ENCODE measurements at places on chromosomes 5 and 9. TPM values are rescaled to one million over a fixed set of nuclear protein-coding genes. Genes with fewer than 3 reads are reported as not detected.

DNA sequence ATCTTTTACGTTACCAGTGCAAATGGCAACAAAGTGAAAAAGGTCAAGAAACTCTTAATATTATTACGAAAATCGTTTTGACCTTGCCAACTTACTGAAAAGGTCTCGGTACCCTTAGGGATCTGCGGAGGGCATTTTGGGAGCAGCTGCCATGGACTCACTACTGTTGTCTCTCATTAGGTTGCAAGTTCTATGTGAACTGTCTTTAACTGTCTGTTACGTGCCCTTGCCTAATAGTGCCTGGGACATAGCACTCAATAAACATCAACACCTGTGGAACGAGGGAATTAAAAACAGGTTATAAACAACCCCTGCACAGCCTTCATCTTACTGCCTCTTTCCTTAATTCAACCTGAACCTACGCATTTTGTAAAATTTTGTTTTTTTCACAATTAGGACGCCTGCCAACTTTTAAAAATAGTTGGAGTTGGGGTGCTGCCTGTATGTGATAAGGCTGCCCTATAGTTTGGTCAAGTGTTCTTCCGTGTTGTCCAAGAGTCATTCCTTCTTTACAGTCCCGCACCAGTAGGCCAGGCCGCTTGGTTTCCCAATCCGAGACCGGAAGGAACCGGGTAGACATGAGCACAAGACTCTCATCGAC, 527 bp upstream of the SREK1 start:
- H3K27me3 ChIP-seq: no peaks in the 10 kb centered on the region
- H3K36me3 ChIP-seq: no peaks in the 10 kb centered on the region
- DNase-seq: no peak
- peak overlapping the region; percentile 99 for H3K27ac ChIP-seq
- peak overlapping the region; percentile 70 for H3K4me3 ChIP-seq
- H3K4me1 ChIP-seq: peaks cover 39% of the 10 kb centered on the region

- no peaks in the 10 kb centered on the region for H3K36me3 ChIP-seq
- no peak overlapping the region for H3K27ac ChIP-seq
- H3K4me3 ChIP-seq: no peak overlapping the region
- DNase-seq: no peak
- H3K4me1 ChIP-seq: no peaks in the 10 kb centered on the region
- H3K27me3 ChIP-seq: no peaks in the 10 kb centered on the region
These were observed 654.3 kb downstream of the CCDC171 start for GRCh38 chr9:16207161-16207560.

Gene BTNL3
- not detected for total RNA-seq

Gene IFNA2
- not detected for total RNA-seq

Gene C9orf85
- total RNA-seq: 12.3 TPM

Gene RASA1
- 24.0 TPM for total RNA-seq
